Activated CD8-positive, alpha-beta memory T cell treated with anti-CD3 and anti-CD28 coated beads for 48 hours (primary cell): ENCODE measurements at places on chromosomes 6 and 20.

DNA sequence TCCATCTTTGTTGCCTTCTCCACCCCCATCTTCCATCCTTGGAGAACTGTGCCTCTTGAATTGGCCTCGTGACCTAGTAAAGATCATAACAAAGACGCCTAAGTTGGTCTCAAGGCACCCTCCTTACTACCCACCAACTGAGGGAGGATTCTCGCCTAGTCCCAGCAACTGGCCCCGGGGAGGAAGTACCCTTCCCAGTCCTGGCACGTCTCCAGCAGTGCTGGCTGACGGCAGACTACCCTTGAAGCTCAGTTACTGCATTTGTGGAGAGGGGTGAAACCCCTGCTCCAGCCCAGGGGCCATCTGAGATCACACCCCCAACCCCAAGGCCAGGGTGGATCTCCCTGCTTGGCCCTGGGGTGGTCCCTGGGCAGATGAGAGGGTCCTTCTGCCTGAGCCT is 2.1 kb upstream of the OSBPL2 start:
- DNase-seq: no peak

- no peak for DNase-seq
Observed at GRCh38 chr20:32521780-32522525, 63.2 kb downstream of the NOL4L start.

DNA sequence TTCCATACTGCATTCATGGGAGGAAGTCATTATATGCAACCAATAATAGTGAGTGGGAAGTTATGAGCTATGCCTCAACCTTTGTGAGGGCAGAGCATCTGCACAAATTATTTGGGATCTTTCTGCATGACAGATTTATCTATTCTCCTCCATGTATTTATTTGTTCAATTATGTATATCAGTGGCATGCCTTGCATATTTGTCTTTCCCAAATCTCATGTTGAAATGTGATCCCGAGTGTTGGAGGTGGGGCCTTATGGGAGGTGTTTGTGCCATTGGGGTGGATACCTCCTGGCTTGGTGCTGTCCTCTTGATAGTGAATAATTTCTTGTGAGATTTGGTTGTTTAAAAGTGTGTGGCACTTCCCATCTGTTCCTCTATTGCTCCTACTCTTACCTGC is 1246.0 kb upstream of the CITED2 start:
- no peak for DNase-seq

- no peak for DNase-seq
Observed at GRCh38 chr20:46963196-46963529, 68.5 kb downstream of the EYA2 start.

- no peak for DNase-seq
Observed at GRCh38 chr6:94862112-94862511, 715.2 kb upstream of the MANEA start.

DNA sequence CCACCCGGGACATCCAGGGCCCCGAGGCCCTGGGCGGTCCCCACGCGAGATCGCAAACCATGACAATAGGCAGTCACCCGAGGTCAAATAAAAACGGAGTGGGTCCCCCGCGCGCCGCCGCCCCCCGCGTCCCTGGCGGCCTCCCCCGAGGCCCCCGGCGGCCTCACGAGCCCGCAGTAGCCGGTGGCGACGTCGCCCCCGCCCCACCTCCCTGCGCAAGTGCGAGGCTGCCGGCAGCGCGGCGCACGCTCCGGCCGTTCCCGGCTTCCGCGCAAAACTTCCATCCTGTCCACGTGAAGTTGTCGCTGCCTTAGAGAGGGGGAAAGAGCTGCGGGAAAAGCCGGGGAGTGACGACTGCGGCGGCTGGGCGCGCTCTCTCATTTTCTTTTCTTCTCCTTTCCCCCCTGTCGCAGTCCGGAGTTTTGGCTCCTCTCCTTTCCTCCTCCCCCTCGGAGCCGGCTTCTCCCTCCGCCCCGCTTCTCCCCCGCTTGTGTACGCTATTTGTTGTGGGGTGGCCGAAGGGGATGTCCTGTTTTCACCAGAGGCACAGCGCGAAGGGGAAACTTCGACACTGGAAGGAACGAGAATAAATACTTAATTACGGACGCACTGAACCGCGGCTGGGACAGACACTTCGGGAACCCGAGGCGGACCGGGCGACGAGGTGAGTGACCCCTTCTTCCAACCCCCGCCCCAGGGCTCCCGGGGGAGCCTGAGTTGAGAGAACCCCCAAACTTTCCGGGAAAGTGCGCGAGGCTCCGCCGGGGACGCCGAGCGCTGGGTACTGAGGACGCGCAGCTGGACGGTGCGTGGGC is at the start of gene EYA4:
EYA4 (plus strand) TSS at position 272 of the 815 bp plus-strand sequence. CDS start 33,424 bp downstream, outside the sequence.
- DNase-seq: no peak

DNA sequence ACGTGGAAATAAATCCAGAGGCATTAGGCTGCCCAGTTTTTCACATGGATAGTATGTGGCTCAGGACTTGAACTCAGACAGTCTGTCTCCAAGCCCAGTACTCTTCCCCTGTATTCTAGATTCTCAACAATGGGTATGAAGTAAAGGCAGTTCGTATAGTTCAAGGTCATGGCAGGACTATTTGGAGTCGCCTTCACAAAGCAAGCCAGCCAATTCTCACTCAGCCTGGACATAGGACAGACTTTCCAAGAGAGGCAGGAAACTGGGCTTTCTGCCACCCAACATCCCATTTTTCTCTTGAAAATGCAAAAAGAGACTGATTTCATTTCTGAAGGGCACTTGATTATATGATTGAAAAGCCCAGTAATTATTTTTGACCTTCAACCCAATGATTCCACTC is 111.0 kb downstream of the EDN1 start:
- no peak for DNase-seq

GRCh38 chr20:47854687-47855212 is 69.5 kb upstream of the SULF2 start:
- no peak for DNase-seq

DNA sequence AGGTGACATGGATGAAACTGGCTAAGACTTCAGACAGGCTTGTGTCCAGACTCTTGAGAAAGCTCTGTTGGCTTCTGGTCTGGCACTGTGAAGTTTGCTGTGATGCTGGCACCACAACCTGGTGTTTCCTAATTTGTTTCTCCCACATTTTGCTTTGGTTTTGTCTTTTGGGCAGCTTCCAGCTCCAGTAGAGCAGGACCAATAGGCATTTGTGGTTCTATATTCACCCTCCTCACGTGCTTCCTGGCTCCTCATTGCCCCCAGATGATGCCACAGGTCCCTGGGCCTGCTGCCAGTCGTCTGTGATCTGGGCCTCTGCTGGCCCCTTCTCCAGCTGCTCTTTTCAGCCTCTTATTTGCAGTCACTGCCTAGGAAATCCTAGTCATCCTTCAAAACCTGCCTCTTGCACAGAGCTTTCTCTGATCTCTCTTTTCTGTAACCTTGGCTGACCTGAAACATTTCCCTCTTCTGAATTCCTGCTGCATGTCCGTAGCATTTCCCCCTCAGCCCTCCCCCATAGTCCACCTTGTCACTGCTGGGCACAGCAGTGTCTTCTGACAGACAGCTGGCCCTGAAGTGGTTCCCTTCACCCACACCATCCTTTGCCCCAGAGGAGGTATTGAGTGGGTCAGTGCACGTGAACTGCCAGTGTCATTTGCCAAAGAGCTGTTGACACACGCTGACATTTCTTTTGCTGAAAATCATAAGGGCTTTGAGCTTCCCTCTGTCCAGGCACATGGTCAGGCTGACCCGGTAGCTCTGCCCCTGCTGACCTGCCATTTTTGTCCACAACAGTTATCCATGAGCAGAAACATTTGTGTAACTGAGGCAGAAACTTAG is 63.0 kb downstream of the PTPN1 start:
- no peak for DNase-seq

DNA sequence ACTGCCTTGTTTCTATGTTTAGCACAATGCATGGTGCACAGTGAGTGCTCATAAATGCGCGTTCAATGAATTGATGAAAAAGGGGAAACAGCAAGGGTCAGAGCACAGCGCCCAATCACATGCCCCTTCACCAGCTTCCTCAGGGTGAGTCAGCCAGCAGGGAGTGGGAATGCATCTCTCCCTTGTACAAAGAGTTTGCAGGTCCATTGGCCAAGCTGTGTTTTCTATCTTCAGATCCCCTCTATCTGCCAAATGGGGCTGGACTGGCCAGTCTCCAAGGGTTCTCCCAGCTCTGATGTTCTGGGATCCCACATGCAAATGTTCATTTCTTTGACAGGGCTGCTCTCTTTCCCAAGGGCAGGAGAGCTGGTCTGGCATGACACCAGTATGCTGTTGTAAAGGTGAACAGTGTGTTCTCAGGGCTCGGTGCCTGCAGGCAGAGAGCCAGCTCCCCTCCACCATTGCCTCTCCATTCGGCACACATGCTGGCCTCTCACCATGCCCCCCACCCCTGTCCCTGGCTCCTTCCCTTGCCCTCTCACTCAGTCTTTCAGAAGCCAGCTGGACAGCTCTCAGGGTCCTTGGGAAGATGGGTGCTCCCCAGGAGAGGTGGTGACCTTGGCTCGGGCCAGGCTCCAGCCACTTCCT is 25.0 kb downstream of the ANGPT4 start:
- no peak for DNase-seq

DNA sequence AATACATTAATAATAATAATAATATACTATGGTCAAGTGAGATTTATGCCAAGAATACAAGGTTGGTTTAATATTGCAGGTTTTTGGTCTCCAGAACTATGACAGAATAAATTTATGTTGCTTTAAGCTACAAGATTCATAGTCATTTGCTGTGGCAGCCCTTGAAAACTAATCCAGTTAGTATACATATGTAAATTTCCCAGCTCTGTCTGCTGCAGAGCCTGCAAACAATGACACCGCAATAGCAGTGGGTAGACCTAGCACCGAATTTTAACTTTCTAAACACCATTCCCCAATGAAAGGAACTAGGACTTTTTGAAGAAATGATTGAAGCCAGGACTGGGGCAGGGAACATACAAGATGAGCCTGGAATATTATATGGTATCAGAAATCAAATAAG is 647.7 kb upstream of the NRSN1 start:
- DNase-seq: no peak

DNA sequence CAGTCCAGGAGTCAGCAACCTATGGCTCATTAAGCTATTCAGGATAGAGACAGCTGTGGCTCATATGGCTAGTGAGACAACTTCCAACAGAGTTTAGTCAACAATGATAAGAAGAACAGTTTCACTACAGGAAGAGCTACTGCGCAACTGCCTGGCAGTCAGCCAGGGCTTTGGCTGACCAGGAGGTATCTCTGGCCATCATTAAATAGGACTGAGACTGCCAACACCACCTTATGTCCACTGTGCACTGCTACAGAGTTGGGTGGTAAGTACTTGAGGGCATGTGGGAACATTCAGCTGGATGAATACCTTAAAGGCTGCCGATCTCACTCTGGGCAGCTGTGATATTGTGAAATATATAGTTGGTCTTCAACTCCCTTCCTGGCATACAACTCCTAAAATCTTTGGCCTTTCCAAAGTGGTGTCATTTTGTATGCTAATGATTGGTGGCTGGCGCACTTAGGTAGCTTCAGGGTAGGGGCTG is 52.2 kb upstream of the FAM83C start:
- no peak for DNase-seq

DNA sequence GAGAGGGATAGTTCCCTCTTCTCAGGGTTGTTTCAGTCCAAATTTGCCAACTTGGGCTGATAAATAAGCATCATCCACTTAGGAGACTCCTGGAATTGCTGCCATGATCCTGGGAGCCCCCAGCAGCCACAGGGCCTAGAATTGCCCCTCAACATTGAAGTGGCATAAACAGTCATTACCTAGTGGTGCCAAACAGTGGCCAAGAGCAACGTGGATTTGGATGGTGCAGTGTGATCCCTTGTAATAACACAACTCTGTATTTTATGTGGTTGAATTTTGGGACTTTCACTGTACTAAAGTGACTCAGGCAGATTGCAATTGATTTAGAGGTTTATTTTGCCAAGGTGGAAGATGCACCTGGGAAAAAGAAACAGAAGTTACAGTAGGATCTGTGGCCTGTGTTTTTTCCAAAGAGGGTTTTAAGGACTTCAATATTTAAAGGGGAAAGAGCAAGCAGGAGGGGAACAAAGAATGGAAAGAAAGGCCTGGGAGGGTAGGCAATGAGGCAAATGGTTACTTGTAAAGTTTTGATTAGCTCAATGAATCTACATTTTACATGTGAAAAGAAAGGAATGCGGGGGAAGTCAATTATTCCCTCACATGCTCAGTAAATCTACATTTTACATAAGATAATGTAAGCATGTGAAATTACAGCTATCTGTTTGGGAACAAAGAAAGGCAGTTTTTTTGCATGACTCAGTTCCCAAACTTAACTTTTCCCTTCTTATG is 168.0 kb upstream of the NOX3 start:
- no peak for DNase-seq

DNA sequence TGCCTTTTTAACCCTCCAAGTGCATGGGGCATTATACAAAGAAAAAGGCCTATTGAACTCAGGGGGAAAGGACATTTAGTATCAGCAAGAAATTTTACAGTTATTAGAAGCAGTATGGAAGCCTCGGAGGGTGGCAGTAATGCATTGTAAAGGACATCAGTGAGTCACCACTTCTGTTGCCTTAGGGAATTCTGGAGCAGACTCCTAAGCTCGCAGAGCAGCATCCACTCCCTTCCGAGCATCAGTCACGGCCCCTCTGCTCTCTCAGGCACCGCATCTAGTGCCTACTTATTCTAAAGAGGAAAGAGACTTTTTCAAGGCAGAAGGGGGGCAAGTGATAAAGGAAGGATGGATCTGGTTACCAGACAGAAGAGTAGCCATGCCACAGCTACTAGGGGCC is 296.5 kb downstream of the RNGTT start:
- DNase-seq: no peak

DNA sequence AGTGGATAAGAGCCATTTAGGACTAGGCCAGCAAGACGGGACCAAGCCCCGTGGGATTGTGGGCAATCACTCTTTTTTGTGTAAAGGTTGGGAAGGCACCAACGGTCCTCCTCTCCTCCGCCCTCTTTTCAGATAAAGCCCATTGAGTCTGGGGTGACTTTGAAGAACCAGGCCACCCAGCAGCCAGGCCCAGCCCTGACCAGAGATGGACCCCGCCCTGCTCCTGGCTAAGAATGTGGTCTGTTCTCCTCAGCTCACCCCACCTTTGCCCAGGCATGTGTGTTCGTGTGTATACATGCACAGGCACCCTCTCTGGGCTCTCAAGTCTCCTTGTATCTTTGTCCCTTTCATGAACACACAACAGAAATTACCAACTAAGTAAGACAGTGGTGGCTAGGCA is 9.1 kb downstream of the SDC4 start:
- DNase-seq: no peak

DNA sequence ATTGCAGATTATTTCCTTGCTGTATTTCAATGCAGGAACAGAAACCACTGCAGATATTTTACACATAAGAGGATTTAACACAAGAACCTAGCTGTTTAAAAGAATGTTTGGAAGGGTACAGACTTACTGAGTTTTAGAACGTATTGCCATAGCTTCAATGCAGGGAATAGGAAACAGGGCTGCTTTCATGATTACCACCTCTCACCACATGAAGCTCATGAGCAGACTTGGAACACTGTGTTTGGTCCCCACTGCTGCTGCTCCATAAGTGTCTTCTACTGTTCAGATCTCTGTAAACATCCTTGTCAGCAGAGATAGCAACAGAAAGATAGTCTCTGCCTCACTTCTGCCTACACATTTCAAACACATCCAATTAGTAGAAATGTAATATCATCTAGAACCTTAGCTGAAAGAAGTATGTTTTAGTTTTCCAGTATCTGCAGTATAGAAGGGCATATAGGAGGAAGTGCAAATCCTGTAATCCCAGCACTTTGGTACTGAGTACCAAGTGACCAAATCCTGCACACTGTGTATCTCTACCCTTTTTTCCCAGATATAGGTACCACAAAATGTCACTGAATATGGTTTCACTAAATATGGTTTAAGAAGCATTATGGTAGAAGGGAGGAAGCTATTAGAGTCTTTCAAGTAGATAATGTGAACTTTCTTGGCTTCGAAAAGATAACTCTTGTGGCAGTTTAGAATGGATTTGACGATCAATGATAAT is 51.9 kb downstream of the STXBP5 start:
- DNase-seq: no peak
